ENCODE measurements at places on chromosomes 12 and 14.

GRCh38 chr14:75521415-75522199, 662 bp upstream of the BATF start:
- DNase-seq: no peak

DNA sequence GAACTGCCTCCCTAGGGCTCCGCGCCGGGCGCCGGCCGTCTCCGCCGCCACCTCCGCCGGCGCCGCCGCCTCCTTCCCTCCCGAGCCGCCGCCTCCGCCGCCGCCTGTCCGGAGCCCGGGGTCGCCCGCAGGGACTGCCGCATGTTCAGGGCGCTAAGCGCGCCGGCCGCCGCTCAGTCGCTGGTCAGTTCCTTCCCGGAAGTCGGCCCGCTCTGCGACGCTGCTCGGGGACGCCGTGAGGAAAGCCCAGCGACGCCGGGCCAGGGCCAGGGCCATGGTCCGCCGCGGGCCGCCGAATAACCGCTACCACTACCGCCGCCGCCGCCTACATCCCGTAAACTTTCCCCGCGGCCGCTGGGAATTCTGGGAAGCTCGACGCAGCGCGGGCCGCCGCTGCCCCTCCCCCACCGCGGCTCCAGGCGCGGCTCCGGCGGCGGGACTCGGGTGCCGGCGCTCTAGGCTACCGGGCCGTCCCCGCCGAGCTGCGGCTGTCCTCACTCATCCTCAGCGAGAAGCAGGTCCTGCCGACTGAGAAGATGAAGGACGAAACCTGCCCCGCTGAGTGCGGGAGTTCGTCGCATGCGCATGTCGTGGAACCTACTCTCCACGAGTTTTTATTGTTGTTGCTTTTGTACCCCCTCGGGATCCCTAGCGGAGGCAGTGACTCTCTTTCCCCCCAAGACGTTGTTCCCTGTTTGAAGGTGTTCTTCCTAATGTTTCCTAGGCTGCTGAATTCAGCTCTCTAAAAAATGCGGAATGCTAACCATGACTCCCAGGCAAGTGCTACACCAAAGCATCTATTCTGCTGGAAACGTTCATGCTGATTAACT, at the start of gene SAV1:
Gene SAV1 (minus strand): TSS at position 311 of the 830 bp plus-strand sequence. CDS start 339 bp downstream, outside the sequence.
- DNase-seq: peak; percentile 85

GRCh38 chr12:101793401-101793800, 37.4 kb downstream of the GNPTAB start:
- DNase-seq: no peak

- DNase-seq: no peak
These were observed 18.3 kb upstream of the PDE3A start for GRCh38 chr12:20350026-20350425.

GRCh38 chr12:116697305-116697704, 40.6 kb downstream of the SPRING1 start:
- DNase-seq: no peak

- no peak for DNase-seq
These were observed 21.6 kb downstream of the ASPG start for GRCh38 chr14:104107101-104107581.

GRCh38 chr14:101478796-101479410, 82.4 kb upstream of the DIO3 start:
- no peak for DNase-seq

- DNase-seq: no peak
These were observed 537.0 kb downstream of the SLC6A15 start for GRCh38 chr12:84375449-84376170.

GRCh38 chr12:29762637-29763300, 21.0 kb downstream of the TMTC1 start:
- DNase-seq: peak; percentile 6

All from dorsolateral prefrontal cortex (tissue), 122 donors.